ENCODE measurements at places on chromosomes 16 and 17.

- DNase-seq = no peak
Measured at GRCh38 chr17:63928172-63928666, 3.9 kb downstream of the CD79B start.

GRCh38 chr17:62791767-62792446, 16.2 kb downstream of the MARCHF10 start:
- DNase-seq = no peak

- DNase-seq = no peak
Measured at GRCh38 chr17:71500761-71501555, 619.9 kb upstream of the SOX9 start.

DNA sequence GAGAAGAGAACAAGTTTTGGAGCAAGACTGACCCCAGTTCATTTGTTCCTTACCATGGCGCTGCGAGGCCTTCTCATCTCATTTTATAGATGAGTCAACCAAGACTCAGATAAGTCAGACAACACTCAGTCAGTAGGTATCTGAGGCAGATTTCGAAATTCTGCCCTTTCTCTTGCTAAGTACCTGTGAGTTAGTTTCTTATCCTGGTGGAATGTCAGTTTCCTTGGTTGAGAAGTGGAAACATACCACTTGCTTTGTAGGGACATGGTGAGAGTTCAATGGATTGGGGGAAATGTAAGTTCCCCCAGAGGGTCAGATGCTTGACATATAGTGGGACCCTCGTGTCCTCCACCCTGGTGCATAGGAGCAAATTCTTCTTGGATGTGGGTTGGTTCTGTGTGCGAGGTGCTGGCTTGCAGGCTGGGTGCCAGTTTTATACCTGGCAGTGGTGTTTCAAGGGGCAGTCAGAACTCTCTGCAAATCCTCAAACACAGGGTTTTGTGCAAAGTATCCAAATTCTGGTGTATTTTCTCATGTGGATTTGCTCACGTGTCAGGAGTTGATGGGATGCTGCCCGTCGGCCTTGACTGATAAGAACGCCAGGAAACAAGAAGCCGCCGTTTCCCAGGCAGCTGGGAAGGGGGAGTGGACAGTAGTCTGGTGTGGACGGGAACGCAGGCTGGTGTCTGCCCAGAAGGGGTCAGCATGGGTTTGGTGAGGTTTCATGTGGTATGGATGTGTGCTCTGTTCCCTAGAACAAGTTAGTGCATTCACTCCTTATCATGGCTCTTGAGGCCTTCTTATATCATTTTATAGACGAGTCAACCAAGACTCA, 61.1 kb upstream of the CIBAR2 start:
- DNase-seq = no peak

DNA sequence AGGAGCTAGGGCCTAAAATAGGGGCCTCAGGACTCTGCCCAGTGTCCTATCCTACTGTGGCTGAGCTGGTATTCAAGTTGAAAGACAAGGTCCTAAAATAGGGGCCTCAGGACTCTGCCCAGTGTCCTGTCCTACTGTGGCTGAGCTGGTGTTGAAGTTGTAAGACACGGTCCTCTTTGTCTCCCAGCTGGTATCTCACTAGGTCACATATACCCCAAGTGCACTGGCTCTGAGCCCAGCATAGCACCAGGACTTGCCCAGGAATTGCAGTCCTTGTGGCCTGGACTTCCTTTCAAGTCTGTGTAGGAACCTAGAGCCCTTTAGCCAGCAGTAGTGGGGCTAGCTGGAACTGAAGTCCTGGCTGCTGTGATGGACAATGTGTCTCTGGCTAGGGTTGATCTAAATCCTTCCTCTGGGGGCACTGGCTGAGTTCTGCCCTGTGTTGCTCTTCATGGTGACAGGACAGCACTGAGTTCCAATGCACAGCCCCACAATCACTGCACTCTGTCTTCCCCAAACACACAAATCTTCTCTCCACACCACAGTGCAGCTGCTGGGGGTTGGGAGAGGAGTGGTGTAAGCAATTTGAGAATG, 260.5 kb downstream of the HAPSTR1 start:
- no peak for DNase-seq

DNA sequence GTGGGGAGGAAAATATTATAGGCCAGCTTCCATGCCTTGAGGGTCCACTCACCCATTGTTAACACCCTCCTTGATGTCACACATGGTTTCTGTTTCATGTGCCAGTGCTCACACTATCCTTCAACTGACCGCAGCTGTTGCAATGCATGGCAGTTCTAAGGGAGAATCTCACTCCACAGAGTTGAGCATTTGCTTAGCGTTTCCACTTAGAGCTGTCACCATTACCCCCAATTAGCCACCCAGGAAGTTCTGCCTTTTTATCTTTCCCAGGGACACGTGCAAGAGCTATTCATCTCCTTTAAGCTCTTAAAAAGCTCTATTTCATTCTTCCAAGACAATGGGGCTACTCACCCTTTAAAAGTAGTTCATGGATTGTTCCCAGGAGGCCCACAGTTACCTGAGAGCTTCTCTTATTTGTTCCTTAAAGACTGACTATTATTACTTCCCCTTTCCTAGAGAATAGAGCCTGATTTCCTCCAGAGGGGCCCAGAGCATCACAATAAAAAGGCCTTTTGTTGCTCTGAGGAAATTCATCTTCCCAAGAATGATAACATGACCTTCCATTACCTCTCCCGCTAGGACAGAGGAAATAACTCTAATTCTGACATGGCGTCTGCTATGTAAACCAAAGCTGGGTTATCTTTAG, 126.8 kb downstream of the CACNG3 start:
- DNase-seq = no peak

DNA sequence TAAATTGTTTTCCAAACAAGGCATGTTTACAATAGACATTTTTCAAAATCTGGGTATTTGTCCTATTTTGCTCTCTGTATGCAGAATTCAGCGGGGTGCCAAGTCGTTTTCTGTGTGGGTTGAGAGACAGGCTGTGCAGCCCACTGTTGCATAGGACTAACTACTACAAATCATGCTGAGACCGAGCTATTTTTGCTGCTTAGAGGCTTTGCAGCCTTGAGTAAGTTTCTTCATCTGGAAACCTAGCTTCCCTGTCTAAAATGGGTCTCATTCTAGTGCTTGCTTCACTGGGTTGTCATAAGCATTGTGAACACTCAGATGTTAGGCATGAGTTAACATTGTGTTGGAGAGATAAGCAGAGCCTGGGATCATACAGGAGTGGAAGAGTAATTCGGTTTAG, 1.3 kb downstream of the PRPSAP2 start:
- DNase-seq = no peak

DNA sequence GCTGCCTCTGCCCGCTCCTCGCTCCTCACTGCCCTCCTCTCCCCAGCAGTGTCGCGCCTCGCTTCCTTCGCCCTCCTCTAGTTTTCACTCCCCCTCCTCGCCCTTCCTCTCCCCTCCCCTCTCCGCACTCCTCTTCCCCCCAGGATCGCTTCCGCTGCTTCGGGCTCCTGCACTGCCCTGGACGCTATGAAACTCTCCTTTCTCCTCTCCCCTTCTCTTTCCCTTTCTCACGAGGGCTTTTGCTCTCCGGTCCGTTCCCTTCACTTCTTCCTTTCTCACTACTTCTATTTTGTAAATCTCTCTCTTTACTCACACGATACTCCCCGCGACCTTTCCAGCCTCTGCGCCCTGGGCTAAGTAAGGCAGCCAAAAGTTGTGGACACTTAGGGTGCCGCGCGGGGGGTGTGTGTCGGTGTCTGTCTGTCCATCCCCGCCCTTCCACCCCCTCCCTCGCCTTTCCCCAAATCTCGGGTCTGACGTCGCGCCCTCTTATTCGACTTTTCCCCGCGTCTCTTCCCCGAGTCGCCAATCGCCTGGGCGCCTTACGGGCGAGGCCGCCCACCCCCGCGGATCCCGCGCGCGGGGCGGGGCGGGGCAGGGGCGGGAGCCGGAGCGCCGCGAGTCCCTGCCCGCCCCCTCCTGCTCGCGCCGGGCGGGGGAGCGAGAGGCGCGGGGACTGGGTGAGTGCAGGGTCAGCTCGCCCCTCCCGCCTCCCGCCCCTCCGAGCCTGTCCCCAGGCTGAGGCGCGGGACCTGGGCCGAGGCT, at the start of gene IRX3:
IRX3 (minus strand) TSS at position 422 of the 765 bp plus-strand sequence. CDS start 737 bp downstream, outside the sequence.
- DNase-seq = peak; percentile 67

DNA sequence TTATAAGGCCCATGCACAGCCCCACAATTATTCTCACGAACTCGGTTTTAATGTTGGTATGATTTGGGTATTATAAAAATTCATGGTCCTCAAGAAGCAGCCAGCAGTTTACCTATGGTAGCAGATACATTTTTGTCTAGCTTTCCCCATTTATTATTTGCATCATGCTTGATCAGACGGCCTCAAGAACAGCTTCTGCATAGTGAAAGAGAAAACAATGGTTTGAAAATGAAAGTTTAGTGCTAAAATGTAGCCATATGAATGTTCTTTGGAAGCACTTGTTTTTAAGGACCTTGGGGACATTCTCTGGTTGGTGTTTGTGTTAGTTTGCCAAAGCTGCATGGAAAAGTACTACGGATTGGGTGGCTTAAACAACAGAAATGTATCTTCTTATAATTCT, 72.4 kb upstream of the CPHXL start:
- no peak for DNase-seq

- no peak for DNase-seq
Measured at GRCh38 chr17:64209983-64210382, 53.1 kb downstream of the TEX2 start.

Measured in NCI-H2227 treated with DMSO at 0.1 percent for 48 hours (cell line).